ENCODE measurements at places on chromosomes 13 and 19.

DNA sequence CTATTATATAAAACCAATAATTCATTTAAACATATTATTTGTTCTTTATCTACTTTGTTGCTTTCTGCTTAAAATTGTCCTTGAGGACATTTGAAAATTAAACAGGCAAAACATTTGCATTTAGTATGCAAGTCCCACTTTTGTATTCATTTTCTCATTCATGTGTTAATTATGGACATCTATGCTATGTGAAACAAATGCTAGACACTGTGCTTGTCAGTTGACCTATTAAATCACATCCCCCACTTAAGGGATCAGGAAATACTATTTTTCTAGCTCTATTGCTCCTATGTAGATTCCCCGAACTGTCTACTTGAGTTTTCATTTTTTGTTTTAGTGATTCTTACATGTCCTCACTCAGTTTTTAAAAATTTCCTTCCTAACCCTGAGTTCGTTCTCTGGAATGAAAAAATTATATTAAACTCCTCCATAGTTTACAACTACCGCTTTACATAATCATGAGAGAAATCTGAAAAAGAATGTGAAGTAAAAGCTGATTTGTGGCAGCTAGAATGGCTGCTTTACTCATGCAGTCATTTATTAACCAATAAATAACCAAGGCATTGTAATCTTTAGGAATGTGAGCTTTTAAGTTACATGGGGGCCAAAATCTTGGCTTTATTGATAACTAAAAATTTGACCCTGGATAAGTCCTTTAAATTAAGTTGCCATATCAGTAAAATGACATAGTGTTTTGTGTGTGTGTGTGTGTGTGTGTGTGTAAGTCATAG is 188.5 kb downstream of the LIG4 start:
- no peak for DNase-seq

GRCh38 chr19:54172471-54173358 is at the start of gene TMC4:
Gene TMC4, minus strand, starts transcription at chr19:54173160. Its CDS starts 43 bp downstream, at chr19:54173117.
- DNase-seq = peak; percentile 69

DNA sequence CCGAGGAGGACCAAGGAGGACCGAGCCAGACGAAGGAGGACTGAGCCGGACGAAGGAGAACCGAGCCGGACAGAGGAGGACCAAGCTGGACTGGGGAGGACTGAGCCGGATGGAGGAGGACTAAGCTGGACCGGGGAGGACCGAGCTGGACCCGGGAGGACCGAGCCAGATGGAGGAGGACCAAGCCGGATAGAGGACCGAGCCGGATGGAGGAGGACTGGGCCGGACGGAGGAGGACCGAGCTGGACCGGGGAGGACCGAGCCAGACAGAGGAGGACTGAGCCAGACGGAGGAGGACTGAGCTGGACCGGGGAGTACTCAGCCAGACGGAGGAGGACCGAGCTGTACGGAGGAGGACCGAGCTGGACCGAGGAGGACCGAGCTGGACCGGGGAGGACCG is 3.2 kb downstream of the PIP5K1C start:
- no peak for DNase-seq

DNA sequence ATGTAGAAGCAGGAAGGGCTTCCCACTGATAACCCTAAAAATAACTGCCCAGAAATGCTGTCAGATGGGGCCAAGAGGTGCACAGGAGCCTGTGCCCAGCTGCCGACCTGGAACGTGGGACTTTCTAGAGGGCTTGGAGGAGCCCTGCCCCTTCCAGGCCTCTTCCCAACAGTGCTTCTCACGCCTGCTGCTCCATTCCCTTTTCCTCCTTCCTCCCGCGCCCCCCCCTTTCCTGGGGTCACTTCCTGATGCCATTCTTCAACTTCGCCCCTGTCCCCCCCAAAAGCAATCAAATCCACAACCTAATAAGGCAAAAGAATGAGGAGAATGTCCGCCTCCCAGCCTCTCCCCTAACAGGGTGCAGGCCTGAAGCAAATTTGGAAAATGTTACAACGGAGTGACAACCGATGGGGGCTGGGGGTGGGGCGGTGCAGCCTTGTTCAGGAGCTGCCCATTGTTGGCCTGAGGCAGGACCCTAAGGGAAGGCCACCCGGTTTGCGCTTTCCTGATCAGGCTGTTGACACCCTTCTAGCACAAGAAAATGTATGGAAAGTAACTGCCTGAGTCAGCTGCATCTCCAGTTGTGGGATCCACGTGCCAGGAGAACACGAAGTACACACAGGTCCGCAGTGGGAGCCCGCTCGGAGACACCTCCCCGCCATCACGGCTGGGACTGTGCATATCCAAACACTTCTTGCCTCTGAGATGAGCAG is 18.7 kb downstream of the ACTN4 start:
- no peak for DNase-seq

DNA sequence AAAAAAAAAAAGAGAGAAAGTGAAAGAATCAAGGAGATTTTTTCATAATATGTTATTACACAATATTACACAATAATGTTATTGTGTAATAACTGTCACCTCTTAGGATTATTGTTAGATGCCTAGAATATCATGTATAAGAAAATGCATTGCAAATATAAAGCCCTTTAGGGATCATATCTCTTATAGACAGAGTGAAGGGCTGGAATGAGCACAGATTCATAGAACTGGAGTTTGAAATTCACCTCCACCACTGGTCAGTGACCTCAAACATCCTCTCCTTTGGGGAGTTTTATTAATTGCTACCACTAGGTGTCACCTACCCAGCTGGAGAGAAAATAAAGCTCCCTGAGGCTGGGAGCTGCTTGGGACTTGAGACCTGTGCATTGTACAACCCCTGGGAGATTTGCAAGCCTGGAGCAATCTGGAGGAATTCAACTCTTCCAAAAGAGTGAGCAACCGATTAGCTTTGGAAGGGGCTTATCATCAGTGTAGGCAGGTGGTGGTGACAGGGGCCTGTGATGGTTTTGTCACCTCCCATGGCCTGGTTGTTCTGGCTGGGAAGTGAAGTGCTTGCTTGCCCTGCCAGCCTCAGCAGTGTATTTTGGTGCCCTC is 30.3 kb upstream of the FRY start:
- DNase-seq = peak; percentile 55
